Fibroblast of villous mesenchyme (primary cell): ENCODE measurements at places on chromosomes 16 and 17.

GRCh38 chr16:4372578-4373355 is 1.1 kb downstream of the VASN start:
- DNase-seq = peak; percentile 88

DNA sequence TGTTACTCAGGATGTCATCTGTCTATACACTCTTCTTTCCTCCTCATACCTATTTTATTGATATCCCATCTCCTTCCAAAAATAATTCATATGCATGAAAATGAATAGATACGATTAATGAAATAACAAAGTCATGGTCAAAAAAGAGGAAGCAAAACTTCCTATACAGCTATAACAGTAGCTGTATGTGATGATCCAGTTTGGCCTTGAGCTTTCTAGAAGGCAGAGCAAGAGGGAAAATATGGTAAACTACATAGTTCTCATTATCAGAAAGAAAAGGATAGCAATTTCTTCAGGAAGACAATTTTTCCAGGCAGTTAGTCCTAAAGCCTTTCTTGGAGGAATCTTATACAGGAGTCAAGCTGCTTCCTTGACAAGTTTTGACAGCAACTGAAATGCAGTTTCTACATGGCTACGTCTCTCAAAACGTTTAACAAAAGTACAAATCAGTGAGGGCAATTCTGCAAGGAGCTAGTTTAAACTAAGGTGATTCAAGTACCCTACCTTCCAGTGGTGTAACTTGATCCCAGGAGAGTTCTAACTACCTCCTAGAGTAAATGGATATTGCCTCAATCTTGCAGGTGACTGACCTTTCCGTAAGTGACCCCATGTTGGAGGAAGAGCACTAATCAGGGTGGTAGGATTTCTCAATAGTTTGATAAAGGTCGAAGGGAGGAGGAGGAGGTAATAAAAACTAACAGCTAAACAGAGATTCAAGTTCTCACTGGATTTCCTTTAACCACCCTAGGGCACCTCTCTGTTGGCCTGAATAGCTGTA is 1.0 kb downstream of the SPAG5 start:
- no peak for DNase-seq

DNA sequence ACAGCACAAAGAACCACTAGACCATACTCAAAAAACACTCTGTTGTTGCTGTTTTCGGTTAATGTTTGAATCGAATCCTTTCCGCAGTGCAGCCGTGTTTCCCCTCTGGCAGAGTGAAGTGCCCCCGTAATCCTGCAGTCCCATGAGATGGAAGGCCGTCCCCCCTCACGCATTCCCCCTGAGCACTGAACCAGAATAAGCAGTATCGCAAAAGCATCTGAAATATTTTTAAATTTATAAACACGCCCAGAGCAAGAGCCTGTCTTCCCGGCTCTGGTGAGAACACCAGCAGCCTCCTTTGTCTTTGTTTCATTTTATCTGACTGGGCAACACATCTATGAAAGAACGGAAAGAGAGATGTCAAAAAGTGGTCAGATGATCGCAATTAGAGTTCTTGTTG is 121.0 kb upstream of the ADAMTS18 start:
- DNase-seq = no peak

DNA sequence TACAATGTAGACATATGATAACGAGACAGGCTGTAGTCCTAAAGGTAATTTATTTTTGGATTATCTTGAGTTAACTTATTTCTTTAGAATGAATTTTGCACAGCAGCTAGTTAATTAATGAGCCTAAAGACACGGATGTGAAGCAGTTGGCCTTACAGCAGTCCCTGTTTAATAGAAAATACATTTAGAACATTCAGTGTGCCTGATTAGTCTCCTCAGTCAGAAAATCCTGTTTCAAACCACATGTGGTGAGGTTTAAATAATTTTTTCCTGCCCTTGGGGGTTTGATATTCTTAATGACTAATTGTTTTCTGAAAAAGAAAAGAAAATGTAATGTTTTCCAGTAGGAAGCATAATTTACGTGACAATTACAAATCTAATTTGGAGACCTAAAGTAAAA is 494.2 kb upstream of the CDH8 start:
- no peak for DNase-seq

DNA sequence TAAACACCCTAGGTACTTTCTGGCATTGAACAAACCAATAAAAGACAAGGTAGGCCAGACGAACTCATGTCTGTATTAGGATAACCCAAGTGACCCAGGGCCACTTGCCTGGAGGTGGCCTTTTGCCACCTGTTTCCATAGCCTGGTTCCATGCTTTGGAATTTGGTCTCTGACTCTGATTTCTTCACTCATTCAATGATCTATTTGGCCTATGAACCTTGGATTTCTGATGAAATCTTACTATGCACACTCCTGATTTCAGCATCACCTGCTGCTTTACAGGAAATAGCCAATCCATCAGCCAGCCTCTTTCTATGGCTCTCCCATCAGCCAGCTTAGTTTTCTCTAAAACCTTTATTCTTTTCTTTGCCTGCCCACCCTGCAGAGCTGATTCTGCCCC is 142.8 kb upstream of the PSMD7 start:
- DNase-seq = no peak

- DNase-seq = no peak
Measured at GRCh38 chr17:75245011-75245410, 16.4 kb downstream of the GGA3 start.

DNA sequence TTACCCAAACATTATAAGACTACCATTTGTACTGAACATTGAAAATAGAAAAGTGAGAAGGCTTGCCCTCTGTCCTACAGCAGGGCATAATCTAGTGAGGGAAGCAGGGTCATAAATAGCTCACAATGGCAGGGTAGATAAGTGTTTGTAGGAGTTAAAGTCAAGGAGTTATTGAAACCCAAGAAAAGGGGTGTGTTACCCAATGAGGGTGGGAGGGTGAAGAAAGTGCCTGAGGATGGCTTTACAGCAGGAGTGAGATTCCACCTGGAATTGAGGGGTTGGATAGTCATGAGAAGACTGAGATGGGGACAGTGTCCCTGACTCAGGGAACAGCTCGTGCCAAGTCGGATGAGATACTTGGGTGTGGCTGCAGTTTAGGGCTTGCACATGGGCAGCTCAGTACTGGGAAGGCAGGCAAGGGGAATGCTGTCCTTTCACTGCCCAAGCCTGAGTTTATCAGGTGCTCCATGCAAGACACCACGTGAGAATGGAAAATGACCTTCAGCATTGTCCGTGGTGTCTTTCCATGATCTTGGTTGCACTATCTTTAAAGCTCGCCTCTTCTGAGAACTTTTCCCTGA is 393.2 kb upstream of the MAF start:
- DNase-seq = no peak

DNA sequence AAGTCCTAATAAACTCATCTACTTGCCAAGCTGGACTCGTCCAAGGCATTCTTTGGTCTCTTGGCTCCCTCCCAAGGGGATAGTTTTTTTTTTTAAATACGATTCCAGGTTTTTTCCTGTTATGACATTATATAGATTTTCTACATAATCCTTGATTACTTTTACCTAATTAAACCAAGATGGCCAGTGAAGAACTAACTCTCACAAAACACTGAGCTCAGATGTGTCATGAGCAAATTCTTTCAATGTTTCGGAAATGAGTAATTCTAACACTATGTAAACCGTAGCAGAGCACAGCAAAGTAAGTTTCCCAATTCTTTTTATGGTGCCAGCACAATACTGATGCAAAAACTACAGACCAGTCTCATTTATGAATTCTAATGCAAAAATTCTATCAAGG is 1.8 kb downstream of the ZNF23 start:
- peak; percentile 89 for DNase-seq

- DNase-seq = no peak
Measured at GRCh38 chr17:80257716-80258213, 2.9 kb upstream of the RNF213 start.

GRCh38 chr17:75774991-75775668 is 9.5 kb upstream of the UNK start:
- no peak for DNase-seq

GRCh38 chr17:79536212-79536840 is 74.5 kb downstream of the RBFOX3 start:
- DNase-seq = no peak

DNA sequence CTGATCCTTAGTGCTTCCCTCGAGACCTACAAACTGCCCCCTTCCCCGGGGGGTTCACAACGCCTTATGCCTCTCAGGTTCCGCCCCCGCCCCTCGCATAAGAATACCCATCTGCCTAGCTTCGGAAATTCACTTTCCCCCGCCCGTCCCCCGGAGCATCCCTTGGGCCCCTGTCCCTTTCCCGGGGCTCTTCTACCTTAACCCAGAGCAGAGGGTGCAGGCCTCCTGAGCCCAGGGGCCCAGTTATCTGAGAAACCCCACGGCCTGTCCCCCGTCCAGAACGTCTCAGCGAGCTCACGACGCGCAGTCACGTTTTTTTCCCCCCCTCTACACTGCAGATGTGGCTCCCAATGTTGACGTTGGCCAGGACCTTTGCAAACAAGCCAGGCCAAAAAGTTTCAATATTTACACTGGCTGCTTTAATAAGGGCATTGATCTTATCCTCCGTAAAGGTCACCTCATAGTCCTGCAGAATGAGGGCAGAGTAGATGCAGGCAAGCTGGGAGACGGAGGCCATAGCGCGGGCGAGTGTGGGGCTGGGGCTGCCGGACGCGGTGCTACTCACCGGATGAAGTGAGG is 1.4 kb upstream of the NBR1 start:
- DNase-seq = peak; percentile 62

GRCh38 chr17:12623220-12623848 is 42.4 kb upstream of the MYOCD start:
- DNase-seq = no peak

DNA sequence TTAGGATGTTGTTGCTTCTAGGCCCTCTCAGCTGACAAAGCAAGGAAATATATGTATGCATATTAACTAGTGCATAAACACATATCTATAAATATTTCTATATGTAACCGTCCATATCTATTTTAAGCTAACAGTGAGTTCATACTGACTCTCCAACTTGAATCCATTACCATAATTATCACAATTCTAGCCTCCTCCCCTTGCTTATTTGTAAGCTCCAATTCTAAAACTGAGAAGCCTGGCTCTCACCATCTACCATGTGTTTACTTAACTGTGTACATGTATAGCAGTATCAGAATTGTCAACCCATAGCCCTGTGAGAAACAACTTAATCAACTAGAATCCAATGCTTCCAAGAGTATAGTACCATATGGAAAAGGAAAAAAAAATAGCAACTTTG is 5.1 kb downstream of the ABCC12 start:
- DNase-seq = no peak

- DNase-seq = no peak
Measured at GRCh38 chr17:42759982-42760651, 910 bp upstream of the RAMP2 start.

GRCh38 chr16:54817940-54818574 is 112.6 kb upstream of the IRX5 start:
- DNase-seq = no peak

DNA sequence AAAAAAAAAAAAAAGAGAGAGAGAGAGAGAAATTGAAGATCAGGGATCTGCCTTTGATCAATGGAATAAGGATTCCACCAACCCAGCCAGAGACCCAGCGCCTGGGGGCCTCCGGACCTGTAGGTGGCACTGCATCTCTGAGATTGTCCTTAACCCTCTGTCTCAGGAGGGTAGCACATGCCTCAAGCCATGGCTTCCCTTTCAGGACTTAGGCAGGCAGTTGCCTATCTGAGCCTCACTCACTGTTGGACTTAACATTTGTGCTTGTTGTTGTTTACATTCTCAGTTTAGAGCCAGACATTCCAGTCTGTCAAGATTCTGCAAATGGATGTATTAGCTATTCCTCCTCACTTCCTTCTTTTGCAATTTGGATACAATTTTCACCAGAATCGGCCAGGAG is 5.1 kb upstream of the SCNN1B start:
- peak; percentile 31 for DNase-seq

DNA sequence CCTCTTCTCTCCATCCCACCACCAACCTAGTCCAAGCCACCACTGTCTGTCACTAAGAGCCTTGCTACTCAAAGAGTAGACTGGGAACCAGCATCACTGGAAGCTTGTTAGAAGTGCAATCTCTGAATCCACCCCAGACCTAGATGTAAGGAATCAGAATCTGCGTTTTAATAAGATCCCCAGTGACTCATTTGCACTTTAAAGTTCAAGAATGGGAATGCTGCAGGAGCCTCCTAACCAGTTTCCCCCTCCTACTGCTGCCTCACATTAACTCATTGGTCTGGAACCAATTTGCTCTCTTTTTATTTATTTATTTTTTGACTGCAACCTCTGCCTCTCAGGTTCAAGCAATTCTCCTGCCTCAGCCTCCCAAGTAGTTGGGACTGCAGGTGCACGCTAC is 19.8 kb upstream of the LYRM9 start:
- no peak for DNase-seq

GRCh38 chr16:4420505-4421105 is 4.2 kb upstream of the CORO7 start:
- DNase-seq = no peak

DNA sequence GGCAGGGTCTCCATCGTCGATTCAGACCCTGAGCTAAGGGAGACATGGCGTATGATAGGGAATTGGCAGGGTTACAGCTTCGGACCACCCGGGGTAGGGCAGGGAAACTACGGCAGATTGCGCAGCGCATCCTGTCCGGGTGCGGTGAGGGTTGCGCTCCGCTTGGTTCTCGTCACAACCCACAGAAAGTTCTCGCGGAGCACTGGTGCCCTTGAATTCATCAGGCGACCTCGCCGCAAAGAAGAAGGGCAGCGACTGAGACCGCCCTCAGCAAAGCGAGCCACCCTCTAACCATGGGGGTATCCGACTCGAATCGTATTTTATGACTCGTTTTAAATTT is 1.2 kb downstream of the HS3ST3B1 start:
- peak; percentile 63 for DNase-seq

- DNase-seq = peak; percentile 64
Measured at GRCh38 chr16:11234884-11235702, 20.9 kb downstream of the SOCS1 start.

GRCh38 chr17:66671156-66671555 is 163.8 kb upstream of the CACNG5 start:
- DNase-seq = no peak

- no peak for DNase-seq
Measured at GRCh38 chr17:55806745-55807495, 56.1 kb downstream of the PCTP start.

- DNase-seq = no peak
Measured at GRCh38 chr17:77493238-77493820, 352.6 kb downstream of the SEC14L1 start.

DNA sequence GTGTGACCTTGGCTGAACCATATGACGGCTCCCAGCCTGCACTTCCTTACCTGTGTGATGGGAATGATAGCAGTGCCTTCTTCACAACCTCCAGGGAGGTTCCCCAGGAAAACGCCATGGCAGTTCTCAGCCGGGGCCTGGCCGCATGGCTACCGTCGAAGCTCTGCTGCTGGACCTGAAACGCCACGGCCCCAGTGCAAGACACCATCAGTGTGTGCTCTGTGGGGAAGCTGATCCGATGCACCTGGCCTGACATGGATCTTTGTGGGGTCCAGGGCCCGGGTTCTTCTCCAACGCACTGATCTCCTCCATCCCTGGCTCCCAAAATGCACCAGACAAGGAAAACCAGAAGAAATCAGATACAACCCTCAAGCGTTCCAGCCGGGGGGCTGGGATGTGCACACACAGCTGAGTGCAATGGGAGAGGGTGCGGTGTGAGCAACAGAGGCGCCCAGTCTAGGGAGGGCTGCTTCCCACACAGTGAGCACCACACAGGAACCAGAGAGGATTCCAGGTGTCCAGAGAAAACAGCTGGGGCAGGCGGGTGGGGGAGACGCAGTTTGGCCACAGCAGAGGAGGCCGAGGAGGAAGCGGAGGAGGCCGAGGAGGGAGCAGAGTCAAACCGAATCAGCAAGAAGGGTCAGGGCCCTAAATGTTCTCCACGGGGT is 54.3 kb upstream of the ZNF469 start:
- no peak for DNase-seq

- DNase-seq = peak; percentile 64
Measured at GRCh38 chr17:44307387-44308186, 814 bp upstream of the RUNDC3A start.

- DNase-seq = peak; percentile 97
Measured at GRCh38 chr17:83083368-83084201, 4.2 kb downstream of the METRNL start.
